ENCODE measurements at places on chromosomes 7 and 10. TPM values are rescaled to one million over a fixed set of nuclear protein-coding genes. Genes with fewer than 3 reads are reported as not detected.

LRRD1 gene
- total RNA-seq = not detected

MMRN2 gene
- 0.91 TPM for total RNA-seq

NPSR1 gene
- total RNA-seq = not detected

AKR1D1 gene
- not detected for total RNA-seq

CLEC2L gene
- not detected for total RNA-seq

ADAM22 gene
- total RNA-seq = 0.34 TPM

CYP2W1 gene
- total RNA-seq = 0.03 TPM

SPDYE6 gene
- not detected for total RNA-seq

MACC1 gene
- not detected for total RNA-seq

LIPJ gene
- not detected for total RNA-seq

GNGT1 gene
- not detected for total RNA-seq

POMZP3 gene
- 24.2 TPM for total RNA-seq

SLC13A1 gene
- not detected for total RNA-seq

JAKMIP3 gene
- total RNA-seq = 1.8 TPM

IFIT1B gene
- not detected for total RNA-seq

FFAR4 gene
- 0.31 TPM for total RNA-seq

TRIM74 gene
- 0.52 TPM for total RNA-seq
